ENCODE measurements at places on chromosomes 7 and 10. TPM values are rescaled to one million over a fixed set of nuclear protein-coding genes. Genes with fewer than 3 reads are reported as not detected.

NKX2-3 gene
- not detected for total RNA-seq

SLC16A12 gene
- 0.03 TPM for total RNA-seq

GIMAP7 gene
- total RNA-seq, result not detected

HOXA9 gene
- total RNA-seq, result 0.73 TPM

HOXA1 gene
- 4.0 TPM for total RNA-seq

PRPS1L1 gene
- not detected for total RNA-seq

PNLIP gene
- total RNA-seq, result not detected

OR2A42 gene
- total RNA-seq, result not detected

ORC5 gene
- total RNA-seq, result 31.6 TPM

CPXM2 gene
- total RNA-seq, result not detected

OPALIN gene
- total RNA-seq, result not detected

SPDYE9 gene
- not detected for total RNA-seq

TYSND1 gene
- total RNA-seq, result 17.2 TPM

PIK3AP1 gene
- 0.36 TPM for total RNA-seq

COL28A1 gene
- 0.33 TPM for total RNA-seq

PAPSS2 gene
- total RNA-seq, result 24.9 TPM

AUTS2 gene
- 4.4 TPM for total RNA-seq

CTBP2 gene
- 101 TPM for total RNA-seq

TMEM178B gene
- 1.3 TPM for total RNA-seq

Data from A549 treated with CpdA at 1 μM for 4 hours (cell line).